ENCODE measurements at places on chromosomes 7 and 10.

DNA sequence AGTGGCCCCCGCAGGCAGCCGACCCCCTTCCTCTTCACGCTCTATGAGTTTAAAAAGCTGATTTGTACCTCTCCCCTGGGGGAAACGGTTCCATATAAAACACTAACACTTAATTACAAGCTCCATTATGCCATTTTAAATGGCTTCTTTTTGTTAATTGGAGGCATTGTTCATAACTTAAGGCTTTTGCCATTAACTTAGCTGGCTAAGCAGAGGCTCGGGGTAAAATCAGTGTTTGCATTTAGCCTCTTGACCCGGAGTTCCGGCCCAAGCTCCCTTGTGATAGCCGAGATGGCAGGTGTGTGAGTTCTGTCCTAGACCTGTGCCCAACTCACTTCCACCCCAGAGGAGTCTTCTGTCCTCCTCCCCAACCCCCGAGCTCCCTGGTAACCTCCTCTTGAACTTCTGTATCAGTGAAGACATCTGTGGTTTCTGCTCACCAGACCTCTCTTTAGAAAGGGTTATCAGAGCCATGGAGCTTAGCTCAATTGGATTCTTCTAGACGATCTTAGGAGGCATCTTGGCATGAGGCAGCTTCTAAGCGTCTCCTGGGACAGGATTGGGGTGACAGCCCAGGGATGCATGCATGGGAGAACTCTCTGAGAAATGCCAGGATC lies 34.2 kb upstream of the SH2B2 start:
- no peak for DNase-seq

GRCh38 chr7:142053988-142054387 lies 57.5 kb upstream of the MGAM2 start:
- DNase-seq, result no peak

- DNase-seq, result no peak
These were observed 120.8 kb downstream of the NRCAM start for GRCh38 chr7:108335269-108335918.

DNA sequence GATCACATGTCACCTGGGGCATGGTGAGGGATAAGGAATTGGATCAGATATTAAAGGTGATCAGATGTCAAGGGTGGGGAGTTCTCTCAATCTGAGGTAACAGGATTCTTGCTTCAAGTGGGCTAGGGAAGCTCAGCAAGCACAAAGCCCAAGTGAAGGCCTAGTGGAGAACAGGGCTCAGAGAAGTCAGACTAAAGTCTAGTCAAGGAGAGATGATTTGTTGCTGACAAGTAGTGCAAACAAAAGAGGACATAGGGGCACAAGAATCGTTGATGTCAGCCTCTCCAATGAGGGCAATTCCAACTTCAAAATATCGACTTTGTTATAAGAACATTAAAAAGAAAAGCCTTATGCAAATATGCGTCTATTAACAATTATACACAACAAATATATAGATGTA lies 852.8 kb upstream of the CELF2 start:
- DNase-seq, result no peak

DNA sequence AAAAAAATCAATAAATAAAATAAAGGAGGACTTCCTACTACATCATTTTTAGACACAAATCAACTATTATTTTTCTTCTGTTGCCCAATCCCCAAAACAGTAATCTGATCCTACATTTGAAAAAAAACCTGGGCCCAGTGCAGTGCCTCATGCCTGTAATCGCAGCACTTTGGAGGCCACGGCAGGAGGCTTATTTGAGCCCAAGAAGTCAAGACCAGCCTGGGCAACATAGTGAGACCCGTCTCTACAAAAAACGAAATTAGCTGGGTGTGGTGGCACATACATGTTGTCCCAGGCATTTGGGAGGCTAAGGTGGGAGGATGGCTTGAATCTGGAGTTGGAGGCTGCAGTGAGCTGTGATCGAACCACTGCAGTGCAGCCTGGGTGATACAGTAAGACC lies 2.7 kb upstream of the GTF2I start:
- DNase-seq, result no peak

- DNase-seq, result no peak
These were observed 674.9 kb upstream of the POM121L12 start for GRCh38 chr7:52360541-52360940.

DNA sequence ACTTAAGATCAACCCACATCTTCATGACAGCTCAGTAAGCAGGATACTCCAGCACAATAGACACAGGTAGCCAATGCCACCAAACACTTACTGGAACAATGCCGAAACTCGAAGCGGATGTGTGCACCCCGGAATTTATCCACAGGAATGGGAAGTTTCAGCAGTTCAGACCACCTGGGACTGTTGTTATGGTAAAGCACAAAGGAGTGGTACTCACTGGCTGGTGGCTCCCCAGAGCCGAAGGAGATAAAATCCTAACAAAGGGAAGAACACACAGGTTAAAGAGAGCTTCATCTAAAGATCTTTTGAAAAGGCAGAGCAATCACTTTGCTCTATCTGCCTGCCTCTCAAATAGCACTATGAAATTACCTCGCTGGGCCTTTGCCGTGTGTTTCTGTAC lies 305.9 kb downstream of the DOCK4 start:
- DNase-seq, result no peak

GRCh38 chr10:107264742-107265141 lies 100.2 kb upstream of the SORCS1 start:
- DNase-seq, result no peak

GRCh38 chr7:91013078-91013477 lies 251.2 kb upstream of the FZD1 start:
- no peak for DNase-seq

- DNase-seq, result no peak
These were observed 235.7 kb downstream of the EBF3 start for GRCh38 chr10:129728246-129728820.

DNA sequence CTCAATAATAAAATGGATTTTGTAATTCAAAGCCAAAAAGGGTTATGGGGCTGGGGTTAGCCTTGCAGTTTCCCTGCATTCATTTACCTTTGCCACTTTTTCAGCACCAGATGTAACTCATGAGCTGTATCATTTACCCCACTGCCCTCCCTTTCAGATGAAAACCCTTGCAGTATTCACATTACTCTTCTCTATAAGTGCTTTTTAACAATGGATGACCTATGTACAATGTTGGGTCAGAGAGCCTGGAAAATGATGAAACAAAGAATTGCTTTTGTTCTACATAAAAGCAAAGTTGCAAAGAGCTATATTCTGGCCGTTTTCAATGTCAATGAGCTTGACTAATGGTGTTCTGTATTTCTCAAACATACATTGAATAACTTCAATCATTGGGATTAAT lies 189.7 kb downstream of the TMEM26 start:
- no peak for DNase-seq

DNA sequence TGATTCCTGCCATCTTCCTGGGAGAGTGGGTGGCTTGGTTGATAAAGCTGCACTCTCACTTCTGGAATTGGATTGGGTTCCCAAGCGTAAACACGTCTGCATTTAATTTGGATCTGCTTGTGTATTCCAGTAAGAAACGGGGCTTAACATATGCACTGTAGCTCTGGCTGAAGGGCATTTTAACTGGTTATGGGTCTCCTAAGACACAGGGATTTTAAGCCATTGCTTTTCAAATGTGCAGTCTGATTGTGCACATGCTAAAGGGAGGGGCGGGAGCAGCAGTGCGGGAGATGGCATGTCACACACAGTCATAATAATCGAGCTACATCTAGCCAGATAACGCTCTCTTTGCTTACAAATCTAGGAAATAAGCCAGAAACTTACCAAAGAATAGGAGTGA lies 247.3 kb upstream of the LYZL1 start:
- no peak for DNase-seq

GRCh38 chr10:79938728-79939406 lies 10.0 kb downstream of the SFTPD start:
- DNase-seq, result no peak

GRCh38 chr7:124074007-124074406 lies 41.1 kb upstream of the TMEM229A start:
- no peak for DNase-seq

DNA sequence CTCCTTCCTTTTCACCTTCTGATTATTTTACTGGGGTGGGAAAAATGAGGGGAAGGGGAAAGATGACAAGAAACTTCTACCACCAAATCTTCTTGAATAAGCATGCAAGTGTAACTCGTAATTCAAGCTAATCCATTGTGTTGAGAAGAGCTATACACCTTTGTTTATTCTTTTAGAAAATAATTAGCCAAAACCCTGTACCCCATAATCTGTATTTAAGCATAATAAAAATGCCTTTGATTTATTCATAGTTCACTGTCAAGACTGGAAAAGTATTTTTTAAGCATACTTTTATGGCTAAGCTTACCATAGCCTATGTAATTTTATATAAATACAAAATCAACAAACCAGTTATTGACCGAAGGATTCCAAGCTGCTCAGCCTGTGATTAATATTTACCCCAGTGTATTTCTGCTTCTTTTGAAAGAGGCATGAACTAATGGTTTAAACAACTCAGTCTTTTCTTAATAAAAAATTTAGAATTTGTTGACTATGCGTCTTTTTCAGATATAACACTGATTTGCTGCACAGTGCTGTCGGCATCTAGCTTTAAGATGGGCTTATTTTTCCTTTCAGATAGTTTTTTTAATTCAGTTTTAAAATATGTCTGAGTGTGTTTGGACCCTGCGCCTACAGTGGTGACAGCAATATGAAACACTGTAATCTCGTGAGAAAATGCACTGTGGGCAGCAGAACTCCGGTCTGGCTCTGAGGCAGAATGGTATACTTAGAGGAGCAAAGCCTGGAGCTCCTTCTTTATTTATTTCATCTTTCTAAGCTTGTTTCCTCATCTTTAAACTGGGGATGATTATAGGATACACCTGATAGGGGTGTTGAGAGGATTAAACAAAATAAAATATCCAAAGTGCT lies 238.8 kb upstream of the LRGUK start:
- DNase-seq, result no peak

GRCh38 chr7:43072530-43072929 lies 39.9 kb upstream of the HECW1 start:
- no peak for DNase-seq

- DNase-seq, result no peak
These were observed 25.1 kb downstream of the PWWP2B start for GRCh38 chr10:132421847-132422751.

GRCh38 chr10:60687679-60688078 lies 90.6 kb upstream of the CDK1 start:
- DNase-seq, result no peak

GRCh38 chr10:126949161-126949503 lies 43.9 kb downstream of the DOCK1 start:
- no peak for DNase-seq

- DNase-seq, result no peak
These were observed 8.6 kb downstream of the OR2AE1 start for GRCh38 chr7:99868246-99868645.

- DNase-seq, result no peak
These were observed 190.0 kb downstream of the PLXNA4 start for GRCh38 chr7:132386201-132386681.

GRCh38 chr10:59869594-59869940 lies 36.8 kb downstream of the CCDC6 start:
- DNase-seq, result no peak

GRCh38 chr7:25288556-25289307 lies 60.4 kb upstream of the NPVF start:
- no peak for DNase-seq

- DNase-seq, result no peak
These were observed 47.8 kb upstream of the LRRC17 start for GRCh38 chr7:102864958-102865357.

GRCh38 chr7:55065511-55066229 lies 46.9 kb downstream of the EGFR start:
- no peak for DNase-seq

GRCh38 chr7:25427721-25428120 lies 199.4 kb upstream of the NPVF start:
- DNase-seq, result no peak

- DNase-seq, result no peak
These were observed 124.3 kb upstream of the MACROH2A2 start for GRCh38 chr10:69928339-69928738.

DNA sequence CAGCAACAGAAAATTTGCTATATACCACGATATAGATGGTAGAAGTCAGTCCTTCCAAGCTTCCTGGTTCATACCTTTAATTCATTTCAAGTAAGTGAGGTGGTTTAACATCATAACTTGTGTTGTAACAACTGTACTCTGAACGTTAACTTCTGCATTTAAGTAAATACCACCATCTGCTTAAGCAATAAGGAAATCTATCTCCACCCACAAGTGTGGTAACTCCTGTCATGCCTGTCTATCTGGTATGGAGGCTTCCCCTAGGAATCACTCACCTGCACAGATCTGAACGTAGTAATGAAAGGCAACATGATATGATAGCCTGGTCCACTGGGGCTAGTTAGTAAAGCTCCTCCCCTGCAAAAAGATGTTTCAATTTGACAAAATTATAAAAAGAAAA lies 2.3 kb downstream of the ERLIN1 start:
- DNase-seq, result no peak

DNA sequence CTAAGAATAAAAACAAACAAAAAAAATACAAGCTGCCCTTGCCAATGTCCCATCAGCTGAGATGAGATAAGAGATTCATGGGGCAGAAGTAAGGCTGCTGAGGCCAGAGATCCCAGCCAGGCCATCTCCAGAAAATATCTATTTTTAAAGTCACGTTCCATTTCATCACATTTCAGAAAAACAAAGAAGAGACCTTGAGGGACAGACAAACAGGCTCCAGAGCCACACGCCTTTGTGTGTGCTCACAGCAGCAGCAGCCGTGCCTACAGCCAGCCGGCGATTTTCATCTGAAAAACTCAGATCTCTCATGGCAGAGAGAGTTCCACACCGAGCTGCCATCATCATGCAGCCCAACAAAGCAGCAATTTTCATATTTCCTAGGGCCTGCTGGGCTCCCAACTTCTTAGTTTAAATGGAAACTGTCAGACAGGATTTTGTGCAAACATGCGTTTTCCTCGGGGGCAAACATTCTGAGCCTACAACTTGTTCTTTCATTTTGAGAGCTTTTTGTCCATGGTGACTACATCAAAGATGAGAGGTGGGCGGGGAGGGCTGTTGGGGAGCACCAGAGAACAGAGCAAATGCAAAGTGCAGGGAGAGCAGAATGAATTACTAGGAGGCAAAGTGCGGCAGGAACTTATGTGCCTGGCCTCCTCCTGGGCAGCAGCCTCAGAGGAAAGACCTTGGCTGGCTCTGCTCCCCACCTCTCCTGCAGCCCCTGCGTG lies 38.8 kb downstream of the DLG5 start:
- no peak for DNase-seq

- no peak for DNase-seq
These were observed at the start of gene HOXA11 for GRCh38 chr7:27185013-27185853. Gene HOXA11, minus strand, starts transcription at chr7:27185232. Its CDS starts 88 bp downstream, at chr7:27185144.

DNA sequence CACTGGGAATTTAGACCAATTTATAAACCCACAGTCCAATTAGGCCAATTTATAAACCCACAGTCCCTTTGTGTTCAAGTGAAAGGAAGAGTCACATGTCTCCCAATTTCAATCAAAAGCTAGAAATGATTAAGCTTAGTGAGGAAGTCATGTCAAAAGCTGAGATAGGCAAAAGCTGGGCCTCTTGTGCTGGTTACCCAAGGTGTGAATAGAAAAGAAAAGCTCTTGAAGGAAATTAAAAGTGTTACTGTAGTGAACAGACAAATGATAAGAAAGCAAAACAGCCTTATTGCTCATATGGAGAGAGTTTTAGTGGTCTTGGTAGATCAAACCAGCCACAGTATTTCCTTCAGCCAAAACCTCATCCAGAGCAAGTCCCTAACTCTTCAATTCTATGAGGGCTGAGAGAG lies 245.0 kb downstream of the HDAC9 start:
- DNase-seq, result no peak
